ENCODE measurements at places on chromosomes 12 and 14. TPM values are rescaled to one million over a fixed set of nuclear protein-coding genes. Genes with fewer than 3 reads are reported as not detected.
A peak's percentile ranks its signal among the peaks of the same experiment; 100 is the strongest.

The SUSD6 gene
- 5.8 TPM for total RNA-seq

The SLC15A4 gene
- 23.2 TPM for total RNA-seq

The METTL1 gene
- total RNA-seq: 11.2 TPM

- no peak for DNase-seq
These were observed 25.3 kb downstream of the TMEM63C start for GRCh38 chr14:77206877-77207389.

GRCh38 chr12:111558107-111558376 is 41.1 kb downstream of the ATXN2 start:
- DNase-seq: no peak

DNA sequence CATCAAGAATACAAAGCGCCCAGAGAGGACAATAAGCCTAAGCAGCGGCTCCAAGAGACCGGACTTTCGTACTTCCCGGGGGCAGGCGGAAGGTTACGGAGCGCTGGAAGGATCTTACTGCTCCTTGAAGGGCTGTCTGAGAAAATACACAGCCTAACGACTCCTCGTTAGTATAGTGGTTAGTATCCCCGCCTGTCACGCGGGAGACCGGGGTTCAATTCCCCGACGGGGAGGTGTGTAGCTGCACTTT is 12.1 kb upstream of the TMPO start:
- DNase-seq: peak; percentile 85
